ENCODE measurements at places on chromosomes 16 and 17.

DNA sequence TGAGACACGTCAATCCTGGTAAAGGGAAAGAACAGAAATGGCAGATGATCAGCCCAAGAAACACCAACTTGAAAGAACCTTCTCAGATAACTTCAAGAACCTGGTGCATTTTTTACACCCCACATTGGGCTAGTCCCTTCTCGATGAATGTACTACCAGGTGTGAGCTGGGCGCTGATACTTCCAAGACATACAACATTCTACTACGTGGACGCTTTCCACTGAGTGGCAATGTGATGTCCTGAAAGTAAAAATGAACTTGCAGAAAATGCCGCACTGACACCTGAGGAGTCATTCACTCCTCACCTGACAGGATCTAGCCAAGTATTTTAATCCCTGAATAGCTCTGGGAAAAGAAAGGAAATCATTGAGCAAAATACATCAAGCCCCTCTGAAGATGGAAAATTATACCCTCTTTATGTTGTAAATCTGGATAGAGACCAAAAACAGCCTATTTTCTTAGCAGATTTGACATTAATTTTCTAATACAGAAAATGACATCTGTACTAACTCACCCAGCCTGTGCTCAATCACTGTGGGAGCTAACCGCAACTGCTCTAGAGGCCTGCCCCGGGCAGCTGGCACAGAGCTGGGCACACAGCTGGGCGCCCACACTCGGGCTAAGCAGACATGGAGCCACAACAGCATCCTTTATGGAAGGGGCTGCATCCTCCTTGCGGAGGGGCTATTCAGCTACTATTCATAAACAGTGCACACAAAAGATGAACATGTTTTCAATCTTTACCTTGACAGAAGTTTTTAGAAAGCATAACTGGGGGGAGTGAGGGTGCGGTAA lies 16.2 kb downstream of the SNN start:
- DNase-seq, result no peak

DNA sequence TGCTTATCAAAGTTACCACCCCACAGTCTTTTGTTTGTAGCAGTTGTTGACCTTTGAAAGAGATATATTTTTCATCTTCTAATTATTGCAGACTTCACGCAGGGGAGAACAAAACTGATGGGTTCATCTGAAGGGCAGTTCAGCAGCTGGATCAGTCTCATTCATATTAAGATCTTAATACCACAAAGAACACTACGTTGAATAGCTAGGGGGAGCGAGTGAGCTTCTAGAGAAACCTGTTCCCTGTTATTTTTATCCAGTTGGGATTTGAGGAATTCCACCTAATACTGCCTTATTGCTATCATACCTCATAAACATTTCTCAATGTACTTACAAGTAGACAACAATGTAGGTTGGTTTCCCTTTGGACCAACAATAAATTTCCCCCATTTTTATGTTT lies 306.1 kb upstream of the KIF2B start:
- DNase-seq, result no peak

DNA sequence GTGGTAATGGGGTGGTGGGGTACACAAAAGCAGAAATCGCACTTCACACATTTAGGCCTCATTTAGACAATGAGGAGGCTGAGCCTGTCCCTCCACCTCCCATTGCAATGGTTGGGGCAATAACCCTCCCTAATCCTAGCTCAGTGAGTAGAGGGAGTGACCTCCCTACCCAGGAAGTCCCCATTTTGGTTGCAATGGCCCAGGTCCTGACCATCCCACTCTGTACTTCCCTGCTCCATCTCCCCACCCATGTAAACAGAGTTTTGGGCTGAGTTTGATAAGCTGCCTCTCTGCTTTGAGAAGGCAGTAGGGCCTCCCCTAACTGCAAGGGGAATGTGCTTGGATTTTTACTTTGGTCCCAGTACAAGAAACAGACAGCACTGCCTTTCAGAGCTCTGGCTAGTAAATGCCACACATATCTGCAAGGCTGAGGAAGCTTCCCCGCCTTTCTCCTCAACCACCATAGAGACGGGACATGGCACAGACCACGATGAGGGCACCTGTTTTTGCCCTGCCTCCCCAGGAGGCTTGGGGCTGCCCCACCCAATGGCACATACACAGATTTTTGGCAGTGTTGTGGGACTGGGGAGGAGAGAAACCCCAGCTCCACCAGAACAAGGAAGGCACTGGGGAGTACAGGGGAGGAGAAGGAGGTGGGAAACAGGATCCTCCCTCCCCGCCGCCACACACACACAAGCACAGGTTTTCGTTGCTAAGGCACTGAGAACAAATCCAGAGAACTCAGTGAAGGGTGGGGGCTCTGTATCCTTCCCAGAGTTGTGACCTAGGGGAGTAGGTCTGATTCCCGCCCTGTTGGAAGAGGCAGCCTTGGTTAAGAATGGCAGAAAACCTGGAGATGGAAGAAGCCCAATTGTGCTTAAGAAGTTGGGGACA lies 7.3 kb downstream of the VAT1 start:
- no peak for DNase-seq

DNA sequence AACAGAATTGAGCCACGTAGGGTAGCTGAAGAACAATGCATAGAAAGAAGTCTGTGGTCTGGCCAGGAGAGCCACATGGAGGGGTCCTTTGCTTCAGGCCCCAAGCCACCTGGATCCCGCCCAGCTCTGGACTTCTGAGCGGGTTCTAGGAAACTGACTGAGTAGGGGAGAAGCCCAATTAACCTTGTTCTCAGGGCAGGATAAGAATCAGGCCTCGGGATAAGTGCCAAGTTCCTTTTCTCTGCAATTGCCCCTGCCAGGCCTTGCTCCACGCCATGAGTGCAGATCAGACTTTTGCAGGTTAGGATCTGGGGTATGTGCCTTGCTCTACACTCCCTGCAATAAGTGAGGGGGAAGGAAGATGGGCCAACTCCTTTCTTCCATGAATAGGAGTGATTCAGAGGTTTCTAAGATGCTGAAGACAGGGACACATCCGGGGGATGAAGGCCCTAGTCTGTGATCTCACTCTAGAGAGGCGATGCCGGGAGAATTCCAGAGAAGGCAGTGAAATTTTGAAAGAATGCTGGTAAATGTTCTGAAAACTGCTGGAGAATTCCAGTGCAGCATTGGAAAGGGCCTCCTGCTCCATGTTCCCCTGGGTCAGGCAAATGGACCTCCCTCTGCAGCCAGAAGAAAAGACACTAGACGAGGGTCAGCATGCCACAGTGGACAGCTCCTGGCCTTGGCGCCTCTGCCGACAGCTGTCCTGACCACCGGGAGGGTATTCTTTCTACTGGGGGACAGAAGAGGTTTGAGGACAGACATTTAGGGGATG lies 5.8 kb downstream of the NEUROD2 start:
- DNase-seq, result no peak

DNA sequence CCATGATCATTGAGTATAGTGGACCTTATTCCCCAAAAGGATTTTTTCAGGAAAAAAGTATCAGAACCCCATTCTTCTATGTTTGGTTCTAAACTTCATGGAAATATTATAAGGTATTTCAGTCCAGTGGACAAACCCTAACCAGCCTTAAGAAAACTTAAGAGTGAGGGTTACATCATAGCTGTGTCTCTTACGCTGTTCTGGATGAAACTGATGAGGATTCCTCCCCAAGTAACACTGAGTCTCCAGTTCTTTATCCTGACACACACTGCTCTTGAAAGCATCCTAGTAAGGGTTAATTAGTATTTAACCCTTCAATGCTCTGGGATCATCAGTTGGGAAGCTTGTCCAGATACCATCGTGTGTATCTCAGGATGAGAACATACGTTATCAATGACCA lies 5.0 kb downstream of the LYRM1 start:
- DNase-seq, result no peak

DNA sequence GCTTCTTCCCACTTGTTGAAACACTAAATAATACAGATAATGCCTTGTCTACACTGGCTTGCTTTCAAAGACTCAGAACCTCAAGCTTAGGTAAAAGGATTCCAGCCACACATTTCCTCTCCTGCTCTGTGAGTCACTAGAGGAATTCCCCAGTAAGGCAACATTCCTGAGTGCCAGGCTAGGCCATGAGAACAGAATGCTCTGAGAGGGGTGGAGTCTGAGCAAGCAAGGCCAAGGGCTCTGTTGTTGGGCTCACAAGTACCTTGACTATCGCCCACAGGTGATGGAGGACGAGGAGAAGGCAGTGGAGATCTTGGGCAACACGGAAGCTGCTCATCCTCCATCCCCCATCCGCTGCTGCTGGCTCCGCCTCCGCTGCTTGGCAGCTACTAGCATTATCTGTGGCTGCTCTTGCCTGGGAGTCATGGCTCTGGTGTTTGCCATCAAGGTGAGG lies 6.7 kb upstream of the PHKG2 start:
- no peak for DNase-seq

- no peak for DNase-seq
Measured at GRCh38 chr17:75394332-75394918, 11.1 kb downstream of the GRB2 start.

DNA sequence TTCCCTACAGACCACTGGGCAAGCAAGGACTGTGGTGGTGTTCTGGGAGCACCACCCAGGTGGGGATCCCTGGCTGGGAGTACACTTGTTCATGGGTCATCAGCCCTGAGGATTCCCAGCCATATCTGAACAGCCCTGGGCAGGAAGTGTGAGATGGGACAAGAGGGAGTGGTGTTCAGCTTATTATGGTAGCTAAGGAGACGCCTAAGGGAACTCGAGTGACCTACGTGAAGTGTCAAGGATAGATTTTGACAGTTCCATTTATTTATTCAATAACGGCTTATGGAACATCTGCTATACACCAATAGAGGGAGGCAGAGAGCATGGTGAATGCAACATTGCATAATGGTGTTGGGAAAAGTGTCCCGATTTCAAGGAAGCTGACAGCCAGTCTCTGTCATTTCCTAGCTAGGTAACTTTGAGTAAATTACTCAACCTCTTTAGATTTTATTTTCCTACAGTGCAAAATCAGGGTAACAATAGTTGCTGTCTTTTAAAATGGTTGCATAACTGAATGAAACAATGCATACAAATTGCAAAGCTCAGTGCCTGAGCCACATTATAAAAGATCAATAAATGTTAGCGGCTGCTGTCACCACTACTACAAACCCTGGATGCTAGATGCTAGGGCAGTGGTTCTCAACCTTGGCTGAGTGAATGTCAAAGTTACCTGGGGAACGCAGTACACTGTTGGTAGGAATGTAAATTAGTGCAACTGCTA lies 534.1 kb downstream of the GRIN2A start:
- no peak for DNase-seq

DNA sequence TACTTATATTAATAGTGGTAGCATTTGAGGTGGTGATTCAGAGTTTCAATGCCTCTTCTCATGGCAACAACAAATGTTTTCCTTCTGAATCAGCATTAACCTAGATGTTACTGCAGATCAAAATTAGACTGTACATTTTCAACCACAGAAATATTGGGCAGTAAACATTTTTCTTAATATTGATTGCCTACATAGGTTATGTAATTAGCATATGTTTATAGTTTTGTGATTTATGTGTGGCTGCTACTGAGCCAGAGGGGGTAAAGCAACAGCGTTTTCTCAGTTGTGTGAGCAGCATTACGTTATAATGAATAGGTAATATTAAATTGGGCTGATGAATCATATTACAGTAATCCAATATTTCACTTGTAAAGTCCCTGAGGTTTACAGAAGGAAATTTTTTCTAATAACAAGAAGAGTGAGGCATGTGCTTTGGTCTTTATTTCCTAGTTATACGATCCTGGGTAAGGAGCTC lies 18.8 kb upstream of the BMERB1 start:
- DNase-seq, result no peak

- DNase-seq, result peak; percentile 82
Measured at GRCh38 chr16:1057252-1057932, 15.2 kb upstream of the SSTR5 start.

GRCh38 chr17:15981208-15981607 lies 18.3 kb downstream of the ZSWIM7 start:
- DNase-seq, result no peak

DNA sequence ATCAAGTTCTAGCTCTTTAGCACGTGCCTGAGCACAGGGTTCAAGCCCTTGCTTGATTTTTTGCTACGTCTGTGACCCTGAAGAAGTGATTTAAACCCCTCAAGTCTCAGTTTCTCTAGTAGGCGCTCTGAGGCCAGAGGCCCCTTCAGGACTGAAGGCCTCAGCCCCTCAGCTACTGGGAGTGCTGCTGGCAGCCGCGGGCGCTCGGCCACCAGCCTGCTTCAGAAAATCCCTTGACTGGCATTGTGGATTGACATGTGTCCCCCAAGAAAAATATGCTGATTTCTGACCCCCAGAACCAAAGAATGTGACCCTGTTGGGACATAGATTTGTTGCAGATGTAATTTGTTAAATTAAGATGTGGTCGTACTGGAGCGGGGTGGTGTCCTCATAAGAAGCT lies 20.2 kb upstream of the WFDC1 start:
- DNase-seq, result no peak

GRCh38 chr17:46057366-46057765 lies 58.3 kb downstream of the STH start:
- no peak for DNase-seq

Data from activated T-cell treated with anti-CD3 and anti-CD28 coated beads, Interleukin-2, amount 50 U/mL, for 24 hours (primary cell).